ENCODE measurements at places on chromosomes 1 and 21.

- DNase-seq = no peak
These were observed 598.2 kb downstream of the PLPP3 start for GRCh38 chr1:55981010-55981650.

DNA sequence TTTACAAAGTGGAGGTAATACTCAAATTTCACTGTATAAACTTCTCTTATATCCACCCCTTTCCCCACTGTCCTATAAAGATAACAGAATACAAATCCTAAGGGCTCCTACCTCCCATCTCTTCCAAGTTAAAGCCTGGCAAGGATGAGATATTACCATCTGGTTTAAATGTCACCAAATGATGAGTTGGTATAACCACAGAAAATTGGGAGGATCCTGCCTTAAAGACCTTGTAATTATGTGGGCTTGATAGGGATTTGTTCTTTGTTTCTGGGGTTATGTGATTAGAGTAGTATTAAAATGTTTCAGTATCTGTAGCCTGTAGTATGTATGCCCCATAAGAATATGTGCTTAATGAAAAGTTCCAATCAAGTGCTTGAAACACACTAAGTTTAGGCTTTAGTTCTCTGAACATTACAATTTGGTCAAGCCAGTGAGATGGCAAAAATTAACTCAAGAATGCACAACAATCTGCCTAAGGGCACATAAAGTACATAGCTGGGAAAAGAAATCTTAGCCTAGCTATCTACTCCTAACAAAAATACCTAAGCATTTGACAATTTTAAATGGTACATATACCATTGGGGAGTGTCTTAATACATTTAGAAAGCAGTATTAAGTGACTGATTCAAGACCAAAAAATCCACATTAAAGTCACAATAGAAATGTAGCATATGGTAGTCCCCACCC lies 14.0 kb downstream of the KDM5B start:
- DNase-seq = no peak

DNA sequence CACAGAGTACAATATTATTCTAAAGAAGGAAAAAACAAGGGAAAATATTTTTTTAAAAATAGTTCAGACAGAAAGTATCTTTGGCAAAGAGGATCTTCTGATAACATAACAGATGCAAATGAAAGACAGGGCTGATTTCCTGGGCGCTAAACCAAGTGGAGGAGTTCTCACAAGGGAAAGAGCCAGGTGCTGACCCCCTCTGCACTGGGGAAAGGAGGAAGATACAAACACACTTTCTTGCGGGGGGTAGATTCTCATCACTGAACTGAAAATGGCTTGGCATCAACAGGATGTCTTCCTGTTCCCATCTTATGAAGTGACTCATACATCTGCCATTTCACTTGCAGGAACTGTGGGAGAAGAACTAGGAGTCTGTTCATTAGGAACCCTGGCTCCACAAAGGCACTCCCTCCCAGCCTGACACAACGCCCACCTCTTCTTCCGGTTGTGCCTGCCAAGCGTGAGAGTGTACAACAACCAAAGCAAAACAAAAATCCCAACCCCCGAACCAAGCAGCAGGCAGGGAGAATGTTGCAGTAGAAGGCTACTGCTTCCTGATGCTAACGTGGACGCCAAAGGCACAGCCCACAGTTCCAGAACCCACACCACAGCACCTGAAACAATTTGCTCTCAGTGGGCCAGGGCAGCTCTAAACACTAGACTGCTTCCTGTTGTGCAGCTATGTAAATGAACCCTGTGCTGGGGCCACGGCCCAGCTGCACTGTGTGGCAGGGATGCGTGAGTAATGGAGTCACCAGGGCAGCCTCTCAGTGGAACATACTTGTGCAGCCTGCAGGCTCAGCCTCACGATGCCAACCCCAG lies 51.0 kb downstream of the GADD45A start:
- DNase-seq = no peak

- DNase-seq = no peak
These were observed 72.5 kb downstream of the SYDE2 start for GRCh38 chr1:85128316-85128715.

DNA sequence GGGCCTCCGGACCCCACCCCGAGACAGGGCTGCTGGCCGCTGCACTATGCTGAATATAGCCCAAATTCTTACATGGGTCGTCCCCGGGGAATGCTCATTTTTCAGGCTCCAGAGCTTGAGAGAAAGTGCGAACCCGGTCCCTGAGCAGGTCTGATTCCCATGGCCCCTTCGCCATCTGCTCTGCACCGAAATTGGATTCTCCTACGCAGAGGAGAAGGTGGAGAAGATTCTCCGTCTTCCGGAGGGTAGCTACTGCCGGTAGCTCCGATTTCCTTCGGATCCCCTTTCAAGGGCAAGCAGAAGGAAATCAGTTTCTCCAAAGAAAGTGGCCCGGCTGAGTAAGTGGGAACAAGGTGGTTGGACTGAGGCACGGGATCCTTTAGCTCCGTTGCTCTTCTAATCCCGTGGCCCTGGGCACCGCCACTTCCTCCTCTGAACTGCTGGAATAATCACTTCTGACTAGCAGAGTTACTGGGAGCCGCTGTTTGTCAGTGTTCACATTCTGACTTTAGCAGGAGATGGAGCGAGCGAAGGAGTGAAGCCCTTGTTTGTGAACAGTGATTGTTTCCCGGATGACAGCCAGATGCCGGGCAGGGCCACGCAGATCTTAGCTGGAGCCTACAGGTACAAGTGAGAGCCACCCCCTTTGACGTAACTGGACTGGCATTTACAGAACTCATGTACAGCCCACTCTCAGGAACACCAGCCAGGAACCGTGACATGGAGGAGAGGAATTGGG lies 1.1 kb upstream of the ZNF496 start:
- no peak for DNase-seq

GRCh38 chr1:114094363-114094634 lies 59.4 kb downstream of the SYT6 start:
- no peak for DNase-seq

DNA sequence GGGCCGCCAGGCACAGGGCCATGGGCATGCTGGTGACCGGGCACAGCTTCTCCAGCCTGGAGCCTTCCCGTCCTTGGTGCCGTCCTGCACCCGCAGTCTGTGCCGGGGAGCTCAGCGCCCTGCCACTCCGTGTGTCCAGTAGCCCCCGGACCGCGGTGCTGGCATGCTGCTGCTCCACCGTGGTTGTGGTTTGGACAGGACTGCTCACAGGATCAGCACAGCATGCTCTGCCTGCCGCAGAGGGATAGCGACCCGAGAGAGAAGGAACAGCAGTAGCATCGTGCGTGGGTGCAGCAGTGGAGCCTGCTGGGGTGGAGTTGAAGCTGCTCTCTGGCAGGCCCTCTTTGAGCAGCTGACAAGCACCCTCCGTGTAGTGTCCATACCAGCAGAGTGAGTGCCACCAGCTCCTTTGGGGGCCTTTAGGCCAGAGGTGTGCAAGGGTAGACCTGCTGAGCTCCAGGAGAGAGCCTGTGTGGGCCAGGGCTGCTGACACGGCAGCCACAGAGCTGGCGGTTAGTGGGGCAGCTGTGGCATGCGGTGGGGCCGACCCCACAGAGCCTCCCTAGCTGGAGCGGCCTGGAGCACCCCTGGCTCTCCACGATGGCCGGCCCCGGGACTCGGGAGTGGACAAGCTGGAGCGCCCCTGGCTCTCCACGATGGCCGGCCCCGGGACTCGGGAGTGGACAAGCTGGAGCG lies 6.4 kb upstream of the PCBP3 start:
- no peak for DNase-seq

- DNase-seq = no peak
These were observed 33.6 kb downstream of the USP25 start for GRCh38 chr21:15763359-15763758.

DNA sequence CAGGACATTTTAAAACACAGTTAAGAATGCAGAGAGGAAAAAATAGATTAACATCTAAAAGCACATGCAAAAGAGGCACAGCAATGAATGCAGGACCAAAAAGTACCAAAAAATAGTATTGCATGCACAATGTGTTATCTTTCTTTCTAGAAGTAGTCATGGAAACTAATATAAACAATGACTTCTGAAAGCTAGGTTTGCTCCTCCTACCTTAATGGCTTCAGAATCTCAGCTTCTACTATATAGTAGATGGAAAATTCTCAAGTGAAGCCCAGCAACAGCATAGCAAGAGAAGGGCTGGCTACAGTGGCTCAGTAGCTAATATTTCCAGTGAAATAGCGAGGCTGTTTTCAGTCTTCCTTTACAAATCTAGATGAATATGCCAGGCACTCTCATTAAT lies 125.1 kb downstream of the CRB1 start:
- no peak for DNase-seq

DNA sequence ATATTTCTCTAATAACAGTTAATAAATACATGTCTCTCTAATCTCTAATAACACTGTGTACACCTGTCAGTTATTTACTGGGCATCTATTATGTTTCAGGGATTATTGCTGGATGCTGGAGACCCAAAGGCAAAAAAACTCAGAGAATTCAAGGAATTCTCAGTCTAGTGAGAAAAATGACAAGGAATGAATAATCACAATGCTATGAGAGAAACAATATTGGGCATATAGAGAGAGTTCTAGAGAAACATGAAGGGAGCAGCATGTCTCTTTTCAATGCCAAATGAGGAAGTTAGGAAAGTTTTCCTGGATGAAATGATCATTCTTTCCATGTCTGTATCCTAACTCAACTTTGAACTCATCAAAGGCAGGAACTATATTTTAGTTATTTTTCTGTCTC lies 82.8 kb downstream of the TNFSF18 start:
- DNase-seq = no peak

- no peak for DNase-seq
These were observed 39.0 kb downstream of the GALNT2 start for GRCh38 chr1:230105754-230106625.

DNA sequence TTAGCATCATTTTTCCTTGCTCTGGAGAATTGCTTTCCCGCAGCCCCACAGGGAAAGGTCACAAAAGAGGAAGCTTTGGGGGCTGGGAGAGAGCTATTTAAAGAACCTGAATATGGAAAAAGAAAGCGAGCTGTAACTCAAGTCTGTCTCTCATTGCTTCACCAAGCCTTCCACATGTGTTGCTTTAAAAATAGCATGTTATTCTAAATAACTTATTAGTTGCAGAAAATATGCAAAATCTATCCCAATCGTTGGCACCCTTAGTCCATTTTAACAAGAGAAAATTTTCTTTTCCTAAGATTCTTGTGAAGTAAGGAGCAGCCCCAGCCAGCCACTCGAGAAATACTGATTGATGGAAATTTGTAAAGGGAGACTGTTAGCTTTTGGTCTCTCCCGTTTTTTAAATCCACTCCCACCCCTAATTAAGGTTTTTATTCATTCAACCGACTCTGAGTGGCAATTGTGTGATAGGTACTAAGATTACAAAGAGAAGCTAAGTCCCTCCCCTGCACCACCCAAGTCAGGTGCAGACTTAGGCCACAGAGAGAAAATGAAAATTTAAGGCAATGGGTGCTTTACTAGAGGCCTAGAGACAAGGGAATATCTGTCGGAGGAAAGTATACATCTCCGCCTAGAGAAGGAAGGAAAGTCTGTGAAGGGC lies 802 bp downstream of the CYP4X1 start:
- DNase-seq = no peak

DNA sequence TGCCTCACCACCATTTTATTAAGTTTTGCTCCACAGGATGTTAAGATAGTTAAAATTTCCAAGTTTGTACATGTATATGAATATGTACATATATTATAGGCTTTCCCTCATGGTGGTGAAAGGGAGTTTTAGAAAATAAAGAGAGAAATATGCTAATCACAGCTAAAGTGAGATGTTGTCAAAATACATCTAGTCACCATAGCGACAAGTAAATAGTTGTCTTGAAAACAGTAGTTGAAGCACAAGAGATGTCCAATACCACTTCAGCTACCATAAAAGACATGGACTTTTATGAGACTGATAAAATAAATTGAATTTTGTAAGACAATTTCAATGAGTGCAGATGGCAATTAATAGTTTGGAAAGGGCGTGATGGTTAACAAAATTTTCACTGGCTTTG lies 1600.0 kb downstream of the BRINP3 start:
- no peak for DNase-seq

DNA sequence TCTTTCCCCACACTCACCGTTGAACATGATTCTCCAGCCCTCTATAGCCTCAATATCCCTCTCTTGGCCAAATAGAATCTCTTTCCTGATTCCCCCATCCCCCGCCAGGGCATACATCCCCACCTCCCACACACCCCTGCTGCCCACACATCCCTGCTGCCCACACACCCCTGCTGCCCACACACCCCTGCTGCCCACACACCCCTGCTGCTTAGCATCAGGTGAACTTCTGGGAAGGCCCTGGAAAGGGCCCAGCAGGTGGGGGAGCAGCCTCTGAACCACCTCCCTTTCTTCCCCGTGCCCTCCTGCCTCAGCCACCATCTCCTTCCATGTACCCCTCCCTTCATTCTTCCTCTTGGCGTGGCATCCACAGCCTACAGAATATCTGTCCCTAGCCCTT lies 15.9 kb upstream of the IFNLR1 start:
- no peak for DNase-seq

DNA sequence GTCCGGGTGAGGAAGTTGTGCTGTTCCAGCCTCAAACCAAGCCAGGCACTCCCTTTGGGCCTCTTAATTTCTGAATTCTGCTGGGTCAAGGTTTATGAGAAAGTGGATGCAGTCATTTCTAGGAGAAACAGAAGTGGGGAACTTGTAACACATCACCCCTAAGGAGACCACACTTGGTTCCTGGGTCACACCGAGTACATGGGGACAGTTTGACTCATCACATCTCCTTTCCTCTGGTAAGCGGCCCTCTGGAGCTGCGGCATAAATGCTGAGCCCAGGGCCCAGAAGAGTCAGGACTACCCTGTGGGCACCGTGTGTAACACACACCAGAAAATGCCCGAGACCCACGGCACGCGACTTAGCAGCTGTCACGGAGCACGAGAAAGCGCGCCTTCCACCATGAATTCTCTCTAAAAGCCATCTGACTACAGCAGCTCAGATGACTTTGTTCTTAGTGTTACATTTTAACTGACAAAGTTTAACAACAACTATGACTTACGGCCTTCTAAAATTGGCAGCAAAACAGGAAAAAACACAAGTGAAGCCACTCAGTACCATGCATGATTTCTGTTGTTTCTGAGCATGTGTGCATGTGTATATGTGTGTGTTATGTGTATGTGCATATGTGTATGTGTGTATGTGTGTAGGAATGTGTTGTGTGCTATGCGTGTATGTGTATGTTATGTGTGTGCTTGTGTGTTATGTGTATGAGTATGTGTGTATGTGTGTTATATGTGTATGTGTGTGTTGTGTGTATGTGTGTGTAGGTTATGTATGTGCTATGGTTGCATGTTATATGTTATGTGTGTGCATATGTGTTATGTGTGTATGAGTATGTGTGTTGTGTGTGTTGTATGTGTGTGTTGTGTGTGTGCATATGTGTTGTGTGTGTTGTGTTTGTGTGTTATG lies 50.8 kb downstream of the TOMM20 start:
- no peak for DNase-seq

DNA sequence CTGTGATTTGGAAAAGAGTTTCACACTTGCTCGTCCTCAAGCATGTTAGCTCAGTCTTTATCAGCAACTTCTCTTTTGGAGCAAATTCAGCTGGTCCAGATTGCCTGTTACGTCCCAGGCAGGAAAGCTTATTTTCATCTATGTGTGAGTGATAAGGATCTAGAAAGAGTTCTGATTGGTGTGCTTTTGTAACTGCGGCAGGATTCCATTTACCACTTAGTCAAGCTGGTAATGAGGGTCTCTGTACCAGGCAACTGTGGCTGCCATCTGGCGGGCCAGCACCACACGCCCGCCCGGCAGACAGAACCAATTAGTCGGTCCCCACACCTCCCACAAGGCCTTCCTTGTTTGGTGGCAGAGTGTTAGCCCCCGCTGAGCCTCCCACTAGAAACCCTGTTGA lies 21.0 kb downstream of the C1orf87 start:
- DNase-seq = no peak

GRCh38 chr1:205709059-205709398 lies 28.7 kb upstream of the SLC45A3 start:
- no peak for DNase-seq
